Frontal cortex (tissue), 4 donors: ENCODE measurements at places on chromosomes 2 and 18. TPM values are rescaled to one million over a fixed set of nuclear protein-coding genes. Genes with fewer than 3 reads are reported as not detected.

The HOXD10 gene
- not detected for total RNA-seq

The STK36 gene
- total RNA-seq: 16.7 TPM

DNA sequence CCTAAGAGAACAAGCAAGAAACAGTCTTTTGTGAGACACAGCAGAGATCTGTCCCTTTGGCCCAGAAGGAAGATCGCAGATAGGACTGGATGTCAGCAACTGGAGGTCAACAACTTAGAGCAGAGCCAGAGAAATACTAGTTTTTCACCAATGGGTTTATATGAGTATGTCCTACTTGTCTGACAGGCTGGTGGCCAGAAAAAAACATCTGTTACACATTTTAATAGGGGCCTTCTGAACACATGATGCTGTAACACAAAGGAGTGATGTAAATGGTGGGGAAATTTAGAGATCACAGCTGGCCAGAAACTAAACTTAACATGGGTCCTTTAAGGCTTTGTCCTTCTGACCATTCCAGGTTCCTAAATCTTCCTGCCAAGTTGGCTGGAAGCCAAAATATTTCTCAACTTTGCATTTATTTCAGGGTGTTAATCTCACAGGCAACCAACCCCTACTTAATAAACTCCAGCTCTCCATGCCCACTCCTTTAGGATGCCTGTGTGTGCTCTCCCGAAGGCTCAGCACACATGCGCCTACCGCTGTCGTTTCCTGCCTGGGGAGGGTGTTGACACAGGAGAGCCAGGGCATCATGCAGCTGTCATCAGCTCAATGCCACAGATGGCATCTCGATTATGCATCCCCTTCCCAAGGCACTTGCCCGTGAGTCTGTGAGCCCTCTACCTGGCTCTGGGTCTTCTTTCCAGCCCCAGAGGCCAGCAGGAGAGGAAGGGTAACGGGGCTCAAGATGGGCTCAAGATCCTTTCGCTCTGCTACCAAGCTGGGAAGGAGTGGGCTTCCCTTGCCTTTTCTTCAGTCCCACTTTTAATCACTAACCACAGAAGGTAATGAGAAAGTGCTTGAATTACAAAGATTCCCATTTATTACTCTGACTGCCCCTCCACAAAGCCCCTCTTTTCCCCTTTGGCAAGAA, 252.5 kb downstream of the ETAA1 start:
- no peak for DNase-seq

DNA sequence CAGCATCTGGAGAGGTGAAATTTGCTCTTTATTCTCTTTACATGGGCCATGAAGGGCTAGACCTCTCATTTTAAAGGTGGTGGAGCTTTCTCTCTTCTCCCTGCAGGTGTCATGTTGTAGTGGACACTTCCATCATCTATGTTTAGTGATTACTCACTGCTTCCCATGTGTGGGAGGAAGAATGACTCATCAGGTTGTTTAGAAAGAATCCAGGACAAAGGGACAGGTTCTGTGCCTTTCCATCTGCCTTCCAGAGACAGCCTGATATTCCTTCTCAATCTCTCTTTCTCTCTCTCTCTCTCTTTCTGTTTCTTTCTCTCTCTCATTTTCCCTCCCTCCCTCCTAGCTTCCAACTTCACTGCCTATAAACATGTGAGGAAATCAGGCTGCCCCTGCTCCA, 38.7 kb downstream of the SCG2 start:
- DNase-seq: no peak

DNA sequence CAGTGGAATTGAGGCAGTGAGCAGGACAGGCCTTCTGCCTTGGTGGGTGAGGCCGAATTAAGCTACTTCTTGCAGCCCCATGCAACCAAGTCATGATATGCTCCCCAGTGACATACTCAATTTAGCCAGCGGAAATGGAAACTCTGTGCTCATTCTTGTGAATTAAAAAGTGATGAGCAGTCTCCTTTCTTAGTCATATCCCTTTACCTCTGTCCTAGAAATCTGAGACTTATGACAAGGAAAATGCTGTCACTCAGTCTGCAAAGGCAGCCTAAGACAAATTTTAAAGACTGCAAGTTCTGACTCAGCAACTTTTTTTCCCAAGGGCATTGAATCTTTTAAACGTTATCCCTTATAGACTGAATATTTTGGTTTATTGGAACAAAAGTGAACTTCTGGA, 218.2 kb downstream of the SH3BP4 start:
- DNase-seq: no peak

GRCh38 chr2:98819231-98819766, 88.4 kb upstream of the MGAT4A start:
- DNase-seq: no peak

GRCh38 chr2:241901018-241901380, 31.5 kb downstream of the RTP5 start:
- no peak for DNase-seq

GRCh38 chr2:174282441-174282840, 34.1 kb upstream of the OLA1 start:
- DNase-seq: no peak

DNA sequence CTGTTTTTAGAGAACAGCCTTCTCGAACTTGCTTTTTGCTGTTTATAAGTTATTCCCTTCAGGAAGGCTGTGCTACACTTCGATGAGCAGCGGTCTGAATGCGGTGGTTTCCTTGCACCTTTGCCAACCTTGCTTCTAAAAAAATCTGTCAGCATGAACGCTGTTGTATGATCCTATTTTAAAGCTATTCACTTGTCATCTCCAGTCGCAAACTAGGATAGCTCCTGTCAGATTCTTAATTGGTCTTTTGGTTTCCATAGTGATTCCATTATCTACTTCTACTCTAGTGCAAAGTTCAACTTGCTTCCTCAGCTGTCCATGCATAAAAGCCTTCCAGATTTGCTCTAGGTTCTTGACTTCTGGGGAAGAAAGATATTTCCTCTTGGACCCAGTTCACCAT, 76.3 kb upstream of the GALNT3 start:
- DNase-seq: no peak

GRCh38 chr2:231922311-231923009, 3.7 kb downstream of the NPPC start:
- no peak for DNase-seq

DNA sequence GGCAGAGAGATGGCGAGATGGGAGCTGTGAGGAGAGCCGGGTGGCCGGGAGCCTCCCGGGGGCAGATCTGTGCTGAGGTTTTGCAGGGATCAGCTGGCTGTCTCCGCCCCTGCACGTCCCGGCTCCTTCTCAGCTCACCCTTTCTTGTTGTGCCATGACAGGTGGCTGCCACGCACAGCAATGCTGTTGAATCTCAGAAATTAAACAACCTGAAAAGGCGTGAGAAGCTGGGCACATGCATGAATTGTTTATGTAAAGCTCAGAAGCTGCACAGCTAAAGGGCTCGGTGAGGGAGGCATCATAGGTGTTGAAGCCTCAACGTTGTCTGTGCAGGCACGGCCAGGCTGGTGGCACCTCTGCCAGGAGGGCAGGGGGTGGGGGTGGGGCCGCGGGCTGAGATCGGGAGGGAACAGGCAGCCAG, 858 bp upstream of the RTP5 start:
- no peak for DNase-seq

GRCh38 chr18:34483198-34483597, 226.9 kb upstream of the DTNA start:
- DNase-seq: no peak
